ENCODE measurements at places on chromosomes 6 and 20.
A peak's percentile ranks its signal among the peaks of the same experiment; 100 is the strongest.

GRCh38 chr6:3137057-3137777 is 18.7 kb downstream of the BPHL start:
- no peak for DNase-seq

- DNase-seq: peak; percentile 38
Observed at GRCh38 chr20:6768228-6769140, 998 bp downstream of the BMP2 start.

GRCh38 chr20:25422032-25422431 is 14.6 kb downstream of the GINS1 start:
- DNase-seq: no peak

- no peak for DNase-seq
Observed at GRCh38 chr20:17840423-17840822, 128.2 kb downstream of the SNX5 start.

DNA sequence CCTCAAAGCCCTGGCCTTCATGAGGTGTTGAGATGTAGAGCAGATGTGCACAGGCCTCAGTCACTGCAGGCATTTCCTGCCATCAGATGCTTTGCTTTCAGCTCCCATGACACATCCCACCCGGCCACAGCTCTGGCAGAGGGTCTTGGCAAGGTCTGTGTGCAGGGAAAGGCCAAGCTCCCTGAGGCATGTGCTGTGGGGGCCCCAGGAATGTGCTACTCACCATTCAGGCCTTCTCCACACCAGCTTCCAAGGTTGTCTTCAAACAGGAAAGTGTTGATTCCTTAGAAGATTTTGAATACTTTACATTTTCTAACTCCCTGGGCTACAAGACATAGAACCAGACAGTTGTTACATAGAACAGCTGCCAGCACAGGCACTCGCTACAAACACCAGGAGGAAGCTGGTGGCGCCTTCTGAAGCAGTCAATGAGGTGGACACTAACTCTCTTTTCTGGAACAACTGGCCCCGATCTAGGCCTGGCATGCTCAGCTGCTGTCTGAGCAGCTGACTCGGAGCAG is 27.8 kb downstream of the CASS4 start:
- DNase-seq: no peak

GRCh38 chr6:116369540-116369939 is 1.2 kb upstream of the DSE start:
- no peak for DNase-seq

- peak; percentile 3 for DNase-seq
Observed at GRCh38 chr6:166203003-166203640, 35.5 kb upstream of the TBXT start.

- peak; percentile 69 for DNase-seq
Observed at GRCh38 chr20:41524980-41525613, 93.1 kb downstream of the CHD6 start.

- no peak for DNase-seq
Observed at GRCh38 chr20:48285656-48286055, 500.4 kb upstream of the SULF2 start.

- no peak for DNase-seq
Observed at GRCh38 chr6:135586844-135587243, 89.3 kb upstream of the AHI1 start.
